ENCODE measurements at places on chromosomes 5 and 9.

DNA sequence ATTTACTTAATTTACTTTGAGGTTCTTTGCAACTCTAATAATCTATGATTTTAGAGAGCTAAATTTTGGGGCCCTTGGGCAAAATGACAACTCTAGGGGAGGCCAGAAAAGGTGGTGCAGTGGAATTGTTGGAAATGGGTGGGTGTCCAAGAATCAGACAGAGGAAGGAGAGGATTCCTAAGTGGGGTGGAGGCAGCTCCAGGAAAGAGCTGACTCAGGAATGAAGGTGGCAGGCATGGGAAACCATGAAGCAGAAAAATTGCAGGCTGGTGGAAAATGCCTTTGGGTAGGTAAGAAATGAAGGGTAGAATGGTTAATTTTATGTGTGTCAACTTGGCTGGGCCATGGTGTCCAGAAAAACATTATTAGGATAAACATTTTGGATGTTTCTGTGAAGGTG, 248.5 kb upstream of the TUT7 start:
- DNase-seq, result no peak

DNA sequence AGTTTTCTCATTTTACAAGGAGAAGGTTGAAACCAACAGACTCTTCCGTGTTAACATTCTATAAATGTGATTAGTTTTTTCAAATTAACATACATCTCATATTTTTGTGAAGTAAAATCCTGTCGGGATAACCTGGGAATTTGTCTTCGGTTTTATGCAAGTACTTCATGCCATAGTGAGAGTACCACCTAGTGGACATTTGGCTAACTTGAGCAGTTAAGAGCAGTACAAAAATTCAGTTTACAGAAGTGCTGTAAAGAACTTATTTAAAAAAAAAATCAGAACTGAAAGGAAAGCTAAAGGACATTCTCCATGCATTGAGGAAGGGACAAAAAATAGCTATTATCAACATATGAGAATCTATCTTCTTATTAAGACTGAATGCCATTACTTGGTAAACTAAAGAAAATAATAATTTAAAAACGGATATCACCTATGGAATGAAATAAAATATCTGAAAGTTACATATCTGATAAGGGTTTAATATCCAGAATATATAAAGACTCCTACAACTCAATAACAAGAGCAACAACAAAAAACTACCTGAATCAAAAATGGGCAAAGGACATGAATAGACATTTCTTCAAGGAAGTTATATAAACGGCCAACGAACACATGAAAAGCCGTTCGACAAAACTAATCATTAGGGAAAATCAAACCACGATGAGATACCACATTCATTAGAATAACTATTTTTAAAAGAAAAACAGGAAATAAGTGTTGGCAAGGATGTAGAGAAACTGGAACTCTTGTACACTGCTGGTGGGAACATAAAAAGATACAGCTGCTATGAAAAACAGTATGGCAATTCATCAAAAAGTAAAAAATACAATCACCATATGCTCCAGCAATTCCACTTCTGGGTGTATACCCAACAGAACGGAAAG, 117.0 kb upstream of the GNA14 start:
- DNase-seq, result no peak

DNA sequence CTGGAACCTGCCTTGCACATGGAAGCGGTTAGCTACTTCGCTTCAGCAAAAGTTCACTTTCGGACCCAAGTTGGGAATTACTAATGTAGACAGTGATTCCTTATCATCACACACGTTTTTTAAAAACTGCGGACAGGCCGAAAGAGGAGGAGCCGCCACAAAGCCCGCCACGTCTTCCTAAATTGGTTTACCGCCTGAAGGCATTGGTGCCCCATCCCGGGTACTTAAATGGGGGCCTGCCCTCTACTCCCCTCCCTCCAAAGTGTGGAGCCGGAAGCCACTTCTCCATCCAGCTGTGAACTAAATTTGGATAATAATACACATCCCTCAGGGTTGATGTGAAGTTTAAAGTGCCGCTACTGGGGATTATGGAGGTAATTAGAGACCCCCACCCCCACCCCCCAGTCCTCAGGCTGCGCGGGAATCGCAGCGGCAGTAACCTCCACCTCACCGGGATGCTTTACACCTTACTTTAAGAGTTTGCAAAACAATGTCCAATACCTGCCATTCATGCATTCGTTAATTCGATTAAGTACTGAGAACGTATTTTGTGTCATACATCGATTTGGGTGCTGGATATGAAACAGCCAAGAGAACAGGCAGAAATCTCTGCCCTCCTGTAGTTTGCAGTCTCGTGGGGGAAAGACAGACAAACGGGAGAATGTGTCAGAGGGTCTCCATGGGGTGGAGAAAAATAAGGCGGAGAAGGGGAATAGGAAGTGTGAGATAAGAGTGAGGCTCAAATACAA, 937 bp upstream of the MACROH2A1 start:
- no peak for DNase-seq

DNA sequence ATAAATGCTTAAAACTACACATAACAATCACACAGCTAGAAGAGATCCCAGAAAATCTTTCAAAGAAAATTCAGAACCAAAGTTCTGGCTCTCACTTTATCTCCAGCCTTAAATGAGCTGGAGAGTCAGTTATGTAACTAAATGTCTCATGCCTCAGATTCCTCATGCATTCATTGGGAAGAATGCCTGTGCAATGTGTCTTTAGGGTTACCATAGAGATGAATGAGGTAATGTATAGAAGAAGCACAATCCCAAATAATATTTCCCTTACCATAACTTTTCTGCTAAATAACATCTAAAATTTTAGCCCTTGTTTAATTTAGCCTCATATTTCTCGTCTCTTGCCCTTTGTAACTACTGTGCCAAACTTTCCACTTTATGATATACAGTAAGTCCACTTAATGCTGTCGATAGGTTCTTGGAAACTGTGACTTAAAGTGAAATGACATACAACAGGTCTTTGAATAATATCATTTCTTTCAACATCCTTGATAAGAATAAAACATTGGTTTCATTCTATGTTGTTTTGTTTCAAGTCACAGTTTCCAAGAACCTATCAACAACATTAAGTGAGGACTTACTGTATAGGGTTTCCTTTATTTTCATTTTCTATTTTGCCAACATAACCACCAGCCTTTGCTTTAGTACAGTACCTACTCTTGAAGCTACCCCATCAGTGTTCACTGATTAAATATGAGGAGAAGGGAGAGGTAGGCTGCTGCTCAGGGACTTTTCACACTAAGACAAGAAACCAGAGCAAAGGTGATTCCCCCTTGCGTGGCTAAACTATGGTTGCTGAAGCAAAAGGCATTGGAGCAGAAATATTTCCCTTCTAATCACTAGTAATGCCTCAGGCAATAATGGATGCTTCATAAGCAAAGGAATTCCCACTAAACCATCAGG, 295.7 kb upstream of the PTGER4 start:
- DNase-seq, result no peak

DNA sequence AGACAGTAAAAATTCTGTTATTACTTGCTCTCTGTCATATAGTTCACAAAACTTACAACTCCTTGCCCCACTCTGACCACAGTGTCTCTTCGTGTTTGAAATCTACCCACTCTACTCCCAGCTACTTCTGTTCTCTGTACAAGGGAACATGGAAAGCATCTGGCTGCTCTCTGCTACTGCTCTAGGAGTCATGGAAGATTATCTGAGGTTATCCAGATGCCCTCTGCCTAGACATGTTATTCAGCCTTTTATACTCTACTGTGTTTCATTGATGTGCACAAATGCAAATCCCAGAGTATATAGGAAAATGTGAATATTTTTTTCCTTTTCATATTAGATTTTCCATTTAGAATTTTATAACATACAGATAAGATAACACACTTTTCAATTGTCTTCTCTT, 1525.6 kb downstream of the MAT2B start:
- DNase-seq, result no peak

DNA sequence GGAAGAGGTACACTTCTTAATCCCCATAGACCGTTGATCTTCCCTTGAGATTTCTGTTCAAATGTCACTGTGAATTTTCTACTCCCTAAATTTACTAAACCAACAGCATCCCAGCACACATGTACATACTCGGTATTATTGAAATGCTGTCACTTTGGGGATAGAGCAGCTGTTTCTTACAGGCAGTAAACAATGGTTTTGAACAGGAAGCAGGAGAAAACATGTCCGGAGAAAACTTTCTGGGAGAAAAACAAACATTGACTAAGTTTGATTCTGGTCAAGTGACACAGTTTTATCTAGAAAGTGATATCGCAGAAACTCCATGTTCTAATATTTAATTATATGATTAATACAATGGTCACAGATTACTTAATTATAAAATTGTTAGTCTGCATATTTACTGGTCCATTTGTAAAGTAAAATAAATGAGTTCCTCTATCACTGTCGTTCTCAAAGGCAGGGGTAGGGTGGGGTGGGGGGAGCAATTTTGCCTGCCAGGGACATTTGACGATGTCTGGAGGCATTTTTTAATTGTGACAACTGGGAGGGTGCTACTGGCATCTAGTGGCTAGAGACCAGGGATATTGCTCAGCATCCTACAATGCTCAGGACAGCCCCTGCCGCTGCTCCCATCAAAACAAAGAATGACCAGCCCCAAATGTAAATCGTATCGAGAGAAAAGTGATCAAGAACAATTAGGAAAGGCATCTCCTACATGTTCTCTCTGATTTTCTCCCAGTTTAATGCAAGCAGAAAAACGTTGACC, 12.2 kb downstream of the TAS2R1 start:
- no peak for DNase-seq

GRCh38 chr5:6763191-6763590, 50.0 kb downstream of the TENT4A start:
- no peak for DNase-seq

DNA sequence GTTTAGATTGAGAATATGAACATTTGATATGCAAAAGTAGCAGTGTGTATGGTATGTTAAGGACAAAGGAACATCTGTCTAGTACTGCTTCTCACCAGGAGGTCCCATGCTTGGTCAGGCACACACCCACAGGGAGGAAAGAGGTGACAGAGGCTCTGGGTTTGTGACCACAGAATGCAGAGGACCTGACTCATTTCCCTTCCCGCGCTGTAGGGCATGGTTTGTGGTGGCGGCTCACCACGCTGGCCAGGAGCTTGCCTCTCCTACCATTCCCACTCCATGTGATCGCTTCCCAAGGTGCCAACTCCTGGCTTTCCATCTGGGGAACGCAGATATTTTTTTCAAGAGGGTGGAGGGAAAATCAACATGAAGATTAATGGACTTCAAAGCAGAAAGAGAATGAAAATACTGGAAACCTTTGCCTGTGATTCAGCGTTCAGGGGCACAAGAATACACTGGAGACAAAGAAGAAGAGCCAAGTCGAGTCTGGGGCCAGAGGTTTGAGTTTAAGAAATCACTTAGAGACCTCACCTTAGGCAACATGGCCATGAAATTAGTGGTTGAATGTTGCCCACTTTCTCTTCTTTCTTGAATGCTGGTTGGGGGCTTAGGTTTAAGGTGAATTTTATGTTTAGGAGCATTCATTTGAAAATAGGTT, 477.8 kb downstream of the CCDC171 start:
- DNase-seq, result no peak

- DNase-seq, result no peak
Measured at GRCh38 chr5:67082941-67083340, 113.7 kb downstream of the CD180 start.

DNA sequence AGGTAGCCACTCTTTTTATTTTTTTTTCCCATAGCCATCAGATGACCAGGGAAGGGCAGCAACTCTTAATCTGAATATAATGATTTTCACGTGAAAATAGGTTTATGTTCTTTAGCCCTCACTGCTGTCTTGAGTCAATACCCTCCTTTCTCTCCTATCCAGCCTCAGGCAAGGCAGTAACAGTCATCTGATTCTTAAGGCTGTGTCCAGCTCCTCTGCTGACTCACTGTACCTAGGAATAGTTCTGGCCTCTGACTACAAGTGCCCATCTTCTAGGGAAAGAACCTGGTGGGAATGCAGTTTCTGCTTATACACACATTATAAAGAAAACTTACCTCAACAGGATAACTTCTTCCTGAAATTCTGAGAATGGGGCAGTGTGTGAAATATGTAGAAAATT, 30.7 kb downstream of the DHX29 start:
- no peak for DNase-seq

DNA sequence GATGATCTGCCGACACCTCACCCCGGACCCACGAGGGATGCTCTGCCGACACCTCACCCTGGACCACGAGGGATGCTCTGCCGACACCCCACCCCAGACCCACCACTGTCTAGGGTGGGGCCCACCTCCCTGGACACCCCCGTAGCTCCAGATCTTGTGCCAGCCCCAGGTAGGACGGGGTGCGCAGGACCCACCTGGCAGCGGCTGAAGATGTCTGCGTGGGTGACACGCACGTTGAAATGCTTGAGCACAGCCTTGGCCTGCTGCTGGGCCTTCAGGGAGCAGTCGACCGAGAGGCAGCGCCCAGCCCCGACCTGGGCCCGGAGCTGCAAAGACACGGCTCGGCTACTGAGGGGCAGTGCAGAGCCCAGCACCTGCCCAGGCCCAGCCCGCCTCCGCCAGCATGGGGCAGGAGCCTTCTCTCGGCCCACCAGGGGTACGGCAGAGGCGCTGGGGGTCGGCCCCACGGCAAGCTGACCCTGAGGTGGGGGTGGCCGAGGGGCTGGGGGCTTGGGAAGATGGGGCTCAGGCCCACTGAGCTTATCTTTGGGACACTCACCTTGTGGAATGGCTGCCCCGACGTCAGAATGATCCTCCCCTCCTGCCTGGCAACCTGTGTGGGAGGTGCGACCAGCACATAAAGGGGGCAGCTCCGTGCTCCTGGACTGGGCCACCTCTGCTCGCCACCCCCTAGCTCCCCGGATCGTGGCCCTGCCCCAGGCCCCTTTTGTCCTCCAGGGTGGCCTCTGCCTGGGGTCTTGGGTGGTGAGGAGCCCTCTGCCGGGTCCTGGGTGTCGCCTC, 21.7 kb upstream of the NRARP start:
- no peak for DNase-seq

- no peak for DNase-seq
Measured at GRCh38 chr9:109179801-109180523, 12.9 kb upstream of the FRRS1L start.

GRCh38 chr5:140986117-140986521, 19.8 kb downstream of the PCDHAC2 start:
- DNase-seq, result no peak

Measured in cardiac septum (tissue), 1 donor.